IMR-90 (cell line): ENCODE measurements at places on chromosomes 3 and 15. TPM values are rescaled to one million over a fixed set of nuclear protein-coding genes. Genes with fewer than 3 reads are reported as not detected.

The CPN2 gene
- 0.07 TPM in 2 replicates for polyA plus RNA-seq

The DNAH12 gene
- 0.02 TPM in 1 of 2 replicates, not detected in the other for polyA plus RNA-seq

The ZNF80 gene
- polyA plus RNA-seq = not detected in 2 replicates

The DPPA2 gene
- not detected in 2 replicates for polyA plus RNA-seq

The NOX5 gene
- polyA plus RNA-seq = 0.07 and 0.20 TPM in 2 replicates

The HSPBAP1 gene
- polyA plus RNA-seq = 2.5 and 2.6 TPM in 2 replicates

The ADPRH gene
- 0.06 and 0.12 TPM in 2 replicates for polyA plus RNA-seq

The FBXL2 gene
- 14.4 and 15.8 TPM in 2 replicates for polyA plus RNA-seq

The ERICH6 gene
- polyA plus RNA-seq = not detected in 2 replicates

The MRAS gene
- polyA plus RNA-seq = 48.1 and 60.6 TPM in 2 replicates

The PCOLCE2 gene
- polyA plus RNA-seq = 0.50 and 0.67 TPM in 2 replicates

The SLC6A11 gene
- not detected in 2 replicates for polyA plus RNA-seq

The MAP6D1 gene
- polyA plus RNA-seq = 5.2 and 6.6 TPM in 2 replicates

The CILP gene
- 0.01 and 0.02 TPM in 2 replicates for polyA plus RNA-seq

The EXD1 gene
- polyA plus RNA-seq = not detected in 2 replicates

The STAB1 gene
- polyA plus RNA-seq = 0.04 TPM in 1 of 2 replicates, not detected in the other

The GOLGA6L22 gene
- not detected in 2 replicates for polyA plus RNA-seq

The OR5K2 gene
- polyA plus RNA-seq = not detected in 2 replicates

The BHLHE40 gene
- 31.1 and 31.8 TPM in 2 replicates for polyA plus RNA-seq

The GMNC gene
- 0.15 and 0.16 TPM in 2 replicates for polyA plus RNA-seq

The CHDH gene
- polyA plus RNA-seq = 0.07 and 0.19 TPM in 2 replicates

The SCAANT1 gene
- polyA plus RNA-seq = not detected in 2 replicates

The GPR149 gene
- polyA plus RNA-seq = not detected in 2 replicates

The TMEM207 gene
- not detected in 2 replicates for polyA plus RNA-seq

The FBXO40 gene
- polyA plus RNA-seq = not detected in 2 replicates

The STRA6 gene
- polyA plus RNA-seq = 0.14 and 0.17 TPM in 2 replicates

The ZIC1 gene
- not detected in 2 replicates for polyA plus RNA-seq

The SELENOT gene
- polyA plus RNA-seq = 344 and 365 TPM in 2 replicates

The SLC35A5 gene
- polyA plus RNA-seq = 18.5 and 19.5 TPM in 2 replicates

The GOLGA8J gene
- polyA plus RNA-seq = not detected in 2 replicates

The CNTN6 gene
- polyA plus RNA-seq = not detected in 2 replicates

The SAMMSON gene
- not detected in 2 replicates for polyA plus RNA-seq

The USF3 gene
- 2.8 and 3.0 TPM in 2 replicates for polyA plus RNA-seq

The AHSG gene
- polyA plus RNA-seq = not detected in 2 replicates

The MASP1 gene
- polyA plus RNA-seq = 14.7 and 16.2 TPM in 2 replicates

The KLHDC8B gene
- 16.3 and 17.4 TPM in 2 replicates for polyA plus RNA-seq
